Suppressor macrophage treated with lipopolysaccharide for 1 hour (primary cell): ENCODE measurements at places on chromosomes 13 and 19.

GRCh38 chr13:33764716-33765115, 53.2 kb upstream of the RFC3 start:
- no peak for DNase-seq

GRCh38 chr13:69856331-69856730, 251.3 kb upstream of the ATXN8OS start:
- DNase-seq: no peak

GRCh38 chr19:38233740-38234251, 9.8 kb upstream of the DPF1 start:
- peak; percentile 87 for DNase-seq

DNA sequence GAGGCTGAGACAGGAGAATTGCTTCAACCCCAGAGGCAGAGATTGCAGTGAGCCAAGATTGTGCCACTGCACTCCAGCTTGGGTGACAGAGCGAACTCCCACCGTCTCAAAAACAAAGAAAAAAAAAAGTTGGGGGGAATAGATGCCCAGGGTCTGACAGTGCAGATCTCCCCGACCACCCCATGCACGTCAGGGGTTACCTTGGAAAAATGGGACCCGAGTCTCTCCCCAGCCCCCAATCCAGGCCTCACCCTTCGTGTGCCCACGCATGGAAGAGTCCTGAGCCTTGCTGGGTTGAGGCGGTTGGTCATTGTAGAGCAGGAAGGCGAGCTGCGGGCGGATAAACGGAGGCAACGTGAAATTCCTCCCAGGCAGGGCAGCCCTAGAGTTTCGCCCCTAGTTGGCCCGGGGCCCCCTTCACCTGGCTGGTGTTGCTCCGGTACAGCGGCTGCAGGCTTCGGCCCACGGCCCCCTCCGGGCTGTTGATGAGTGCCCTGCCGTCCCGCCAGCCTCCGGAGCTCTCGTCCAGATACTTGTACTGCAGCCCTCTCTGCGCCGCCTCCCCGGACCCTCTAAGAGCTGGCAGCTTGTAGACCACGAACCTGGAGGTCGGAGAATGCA, 588 bp downstream of the DNASE2 start:
- peak; percentile 33 for DNase-seq

DNA sequence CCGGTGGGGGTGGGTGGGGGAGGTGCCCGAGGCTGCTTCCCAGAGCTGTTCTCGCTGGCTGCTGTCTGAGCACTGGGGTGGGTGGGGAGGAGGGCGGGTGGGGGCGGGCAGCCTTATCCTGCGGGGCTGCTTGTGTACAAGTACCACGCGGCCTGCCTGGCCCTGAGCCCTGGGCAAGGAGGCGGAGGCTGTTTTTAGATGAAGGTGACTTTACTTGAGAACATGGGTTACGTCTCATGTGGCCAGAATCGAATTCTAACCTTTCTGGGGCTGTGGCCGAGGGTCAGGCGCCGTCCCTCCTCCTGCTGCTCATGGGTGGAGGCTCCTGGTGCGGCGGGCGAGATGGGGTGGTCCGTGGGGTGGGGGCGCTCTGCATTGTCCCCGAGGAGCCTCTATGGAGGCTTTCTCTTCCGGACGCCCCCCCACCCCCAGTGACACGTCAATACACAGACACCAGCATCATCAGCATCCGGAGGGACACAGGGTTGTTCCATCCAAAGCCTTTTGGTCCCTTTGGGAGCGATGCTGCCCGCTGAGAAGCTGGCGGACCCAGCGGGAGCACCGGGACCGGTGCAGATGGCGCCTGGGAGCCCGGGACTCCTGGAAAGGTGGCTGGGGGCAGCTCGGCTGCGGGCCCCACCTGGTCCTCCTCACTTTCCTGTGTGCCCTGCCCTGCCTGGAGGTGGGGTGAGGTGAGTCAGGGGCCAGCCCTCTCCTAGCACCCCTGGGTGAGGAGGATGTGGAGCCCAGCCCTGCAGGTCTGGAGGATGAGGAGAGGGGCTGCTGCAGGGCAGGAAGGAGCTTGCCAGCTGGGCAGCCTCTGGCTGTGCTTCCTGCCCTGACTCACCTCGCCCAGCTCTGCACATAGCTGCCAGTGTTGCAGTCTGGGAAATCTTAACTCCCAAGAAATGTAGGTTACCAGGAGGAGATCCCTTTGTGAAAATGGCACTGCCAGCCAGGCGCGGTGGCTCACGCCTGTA, 3.4 kb downstream of the BSG start:
- DNase-seq: no peak

GRCh38 chr13:44504116-44504515, 72.0 kb downstream of the TSC22D1 start:
- DNase-seq: no peak
